CD4-positive, alpha-beta T cell treated with Interleukin-1 beta for 1 hour (primary cell): ENCODE measurements at places on chromosomes 11 and 22.
A peak's percentile ranks its signal among the peaks of the same experiment; 100 is the strongest.

GRCh38 chr11:48142889-48143288 lies 73.7 kb upstream of the OR4B1 start:
- DNase-seq, result no peak

DNA sequence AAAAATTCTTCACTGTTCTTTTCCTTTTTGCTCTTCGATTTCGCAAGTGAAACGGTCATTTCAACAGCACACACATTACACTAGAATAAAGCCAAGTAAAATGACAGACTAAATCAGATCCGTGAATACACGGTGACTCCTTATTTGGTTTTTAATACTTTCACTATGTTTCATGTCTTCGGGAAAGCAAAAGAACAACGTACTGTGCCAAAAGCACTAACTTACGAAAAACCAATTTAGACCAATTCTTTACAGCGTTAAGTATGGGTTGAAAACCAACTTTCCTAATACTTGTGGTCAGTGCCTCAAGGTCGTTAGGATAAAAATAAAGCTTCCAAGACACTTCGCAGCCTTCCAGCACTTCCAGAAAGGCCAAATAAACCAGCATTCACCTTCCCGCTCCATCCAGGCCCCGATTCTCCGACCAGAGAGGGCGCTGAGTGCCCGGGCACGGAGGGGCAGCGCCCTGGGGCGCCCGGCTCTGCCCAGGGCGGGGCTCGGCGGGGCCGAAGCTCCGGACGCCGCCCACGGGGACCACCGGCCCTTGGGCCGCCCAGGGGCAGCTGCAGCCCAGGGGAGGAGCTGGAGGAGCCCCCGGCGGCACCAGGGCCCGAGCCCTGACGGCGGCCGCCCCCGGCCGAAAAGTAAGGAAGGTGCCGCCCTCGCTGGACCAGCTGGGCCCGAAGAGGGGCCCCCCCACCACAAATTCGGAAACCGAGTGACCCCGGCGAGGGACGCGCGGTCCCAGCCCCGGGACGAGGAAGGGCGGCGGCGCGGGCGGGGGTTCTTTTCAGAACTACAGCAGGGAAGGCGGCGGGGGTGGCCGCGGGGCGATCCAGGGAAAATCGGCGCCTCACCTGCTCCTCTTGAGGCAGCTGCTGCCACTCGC lies 499 bp downstream of the ATL3 start:
- DNase-seq, result peak; percentile 37

DNA sequence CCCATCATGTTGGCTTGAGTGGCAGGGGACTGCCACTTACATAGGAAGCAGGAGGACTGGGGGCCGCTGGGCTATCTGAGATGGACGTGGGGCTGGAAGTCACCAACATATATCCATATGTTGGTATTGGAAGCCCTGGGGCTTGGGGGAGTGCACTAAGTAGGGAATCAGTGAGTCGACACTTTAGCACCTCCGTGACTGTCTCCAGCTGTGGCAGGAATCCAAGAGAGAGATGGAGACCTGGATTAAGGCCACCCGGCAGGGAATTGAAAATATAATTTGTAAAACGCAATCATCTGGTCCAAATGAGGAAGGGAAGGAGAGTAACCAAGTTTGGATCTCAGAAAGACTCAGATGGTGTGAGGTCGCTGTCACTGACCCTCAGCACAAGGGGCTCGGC lies 68.4 kb downstream of the ELFN2 start:
- no peak for DNase-seq

GRCh38 chr22:20565079-20565734 lies 57.8 kb downstream of the MED15 start:
- DNase-seq, result no peak

GRCh38 chr11:2142300-2142759 lies 3.1 kb upstream of the IGF2 start:
- DNase-seq, result no peak

DNA sequence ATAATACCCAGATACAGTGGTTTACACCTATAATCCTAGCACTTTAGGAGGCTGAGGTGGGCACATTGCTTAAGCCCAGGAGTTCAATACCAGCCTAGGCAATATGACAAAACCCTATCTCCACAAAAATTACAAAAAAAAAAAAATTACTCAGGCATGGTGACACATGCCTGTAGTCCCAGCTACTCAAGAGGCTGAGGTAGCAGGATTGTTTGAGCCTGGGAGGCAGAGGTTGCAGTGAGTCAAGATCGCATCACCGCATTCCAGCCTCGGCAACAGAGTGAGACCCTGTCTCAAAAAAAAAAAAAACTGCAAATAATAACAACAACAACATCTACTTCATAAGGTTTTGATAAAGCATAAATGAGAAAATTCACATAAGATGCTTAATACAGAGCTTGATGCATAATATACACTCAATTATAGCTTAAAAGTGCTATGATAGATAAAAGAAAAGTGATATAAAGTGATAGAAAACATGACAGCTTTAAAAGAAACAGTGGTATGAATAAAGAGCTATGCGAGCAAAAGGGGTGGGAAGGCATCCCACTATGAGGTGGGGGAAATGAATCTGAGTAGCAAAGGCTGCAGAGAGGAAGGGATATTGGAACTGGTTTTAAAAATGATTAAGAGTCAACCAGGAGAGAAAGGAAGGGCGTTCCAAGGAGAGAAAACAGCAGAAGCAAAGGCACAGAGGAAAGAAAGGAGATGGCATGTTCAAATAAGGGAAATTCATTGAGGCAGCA lies 197.6 kb downstream of the KIF18A start:
- no peak for DNase-seq

DNA sequence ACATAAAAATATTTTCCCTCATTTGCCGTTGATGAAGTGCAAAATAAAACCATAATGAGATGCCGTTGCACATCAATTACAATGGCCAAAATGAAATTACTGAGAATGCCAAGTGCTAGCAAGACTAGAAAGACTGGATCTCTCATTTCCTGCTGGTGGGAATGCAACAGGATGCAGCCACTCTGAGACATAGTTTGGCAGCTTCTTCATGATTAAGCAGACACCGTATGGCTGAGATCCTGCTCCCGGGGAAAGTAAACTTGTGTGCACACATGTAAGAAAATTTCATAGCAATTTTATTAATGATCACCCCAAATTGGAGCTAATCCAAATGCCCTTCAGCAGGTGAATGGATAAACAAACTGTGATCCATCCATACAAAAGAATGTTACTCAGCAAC lies 1013.2 kb downstream of the TBC1D22A start:
- no peak for DNase-seq

DNA sequence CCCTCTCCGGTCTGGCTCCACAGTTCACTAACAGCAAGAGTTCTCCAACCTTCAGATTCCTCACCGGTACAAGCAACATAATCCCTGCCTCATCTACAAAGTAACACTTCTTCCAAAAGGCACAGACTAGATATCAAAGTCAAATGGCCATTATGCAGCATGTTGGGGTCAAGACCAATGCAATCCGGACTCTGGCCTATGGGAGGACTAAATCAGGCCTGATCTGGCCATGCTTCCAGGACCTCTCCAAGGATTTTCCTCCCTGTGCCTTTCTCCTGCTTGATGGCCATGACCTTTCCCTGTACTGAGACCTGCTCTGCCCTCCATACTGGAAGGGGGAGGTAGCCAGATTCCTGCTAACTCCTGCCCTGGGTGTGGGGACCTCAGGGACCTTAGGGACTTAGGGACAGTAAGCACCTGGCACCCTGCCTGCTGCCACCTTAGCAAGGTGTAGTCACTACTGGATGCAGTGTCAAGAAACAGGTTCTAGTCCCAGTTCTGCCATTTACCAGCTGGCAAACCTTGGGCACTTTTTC lies 6.7 kb downstream of the TBC1D10A start:
- no peak for DNase-seq

- DNase-seq, result peak; percentile 12
Measured at GRCh38 chr22:17366830-17367229, 2.4 kb upstream of the CECR2 start.
